ENCODE measurements at places on chromosomes 12 and 14.
A peak's percentile ranks its signal among the peaks of the same experiment; 100 is the strongest.

DNA sequence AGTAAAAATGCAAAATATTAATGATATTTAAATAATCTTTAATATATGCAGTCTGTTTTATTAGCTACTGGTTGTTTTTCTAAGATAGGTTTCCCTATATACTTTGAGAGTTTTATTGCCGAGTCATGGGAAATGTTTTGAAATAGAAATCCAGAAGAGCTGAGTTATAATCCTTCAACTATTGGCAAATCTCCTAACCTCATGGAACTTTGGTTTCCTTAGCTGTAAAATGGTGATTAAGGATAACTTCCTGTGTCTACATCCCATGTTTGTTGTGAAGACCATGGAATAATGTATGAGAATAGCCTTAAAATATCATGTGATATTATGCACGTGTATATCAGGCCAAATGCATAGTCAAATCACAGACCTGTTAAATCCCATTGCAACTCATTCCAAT lies 51.0 kb downstream of the UNC79 start:
- DNase-seq, result no peak

- no peak for DNase-seq
Observed at GRCh38 chr12:106039646-106040404, 98.9 kb downstream of the NUAK1 start.

DNA sequence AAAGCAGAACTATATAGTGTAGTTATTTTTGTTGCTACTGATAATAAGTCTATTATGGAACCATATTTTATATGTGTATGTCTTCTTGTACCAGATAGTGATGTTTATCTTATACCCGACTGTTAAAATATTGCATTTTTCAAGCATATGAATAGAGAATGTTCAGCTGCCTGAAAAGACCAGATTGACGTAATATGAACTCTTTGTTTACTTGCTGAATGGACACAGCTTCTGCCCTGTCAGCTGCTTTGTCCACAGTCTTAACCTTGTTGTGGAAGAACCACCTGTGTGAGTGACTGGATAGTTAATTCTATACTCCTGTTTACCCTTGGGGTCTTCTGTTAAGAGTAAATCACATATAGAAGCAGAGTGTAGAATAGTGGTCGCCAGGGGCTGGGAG lies 109.3 kb downstream of the LGR5 start:
- no peak for DNase-seq

GRCh38 chr12:121494093-121494787 lies 86.6 kb downstream of the KDM2B start:
- peak; percentile 74 for DNase-seq

DNA sequence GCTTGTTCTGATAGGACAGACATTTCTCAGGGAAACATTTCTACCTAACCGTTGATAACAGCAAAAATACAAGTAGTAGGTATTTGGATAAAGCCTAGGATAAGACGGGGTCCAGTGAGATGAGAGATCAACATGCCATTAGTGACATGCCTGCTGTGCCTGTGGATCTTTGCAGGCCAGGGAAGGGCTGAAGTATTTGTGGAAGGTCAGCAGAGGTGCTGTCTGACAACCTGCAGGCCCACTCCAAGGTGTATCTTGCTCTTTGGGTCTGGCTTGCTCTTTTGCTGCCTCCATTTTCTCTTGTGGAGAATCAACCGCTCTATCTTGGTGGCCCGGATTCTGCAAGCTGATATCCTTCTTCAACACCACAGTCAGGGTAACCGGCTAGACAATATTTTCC lies 46.7 kb downstream of the MSRB3 start:
- DNase-seq, result no peak

DNA sequence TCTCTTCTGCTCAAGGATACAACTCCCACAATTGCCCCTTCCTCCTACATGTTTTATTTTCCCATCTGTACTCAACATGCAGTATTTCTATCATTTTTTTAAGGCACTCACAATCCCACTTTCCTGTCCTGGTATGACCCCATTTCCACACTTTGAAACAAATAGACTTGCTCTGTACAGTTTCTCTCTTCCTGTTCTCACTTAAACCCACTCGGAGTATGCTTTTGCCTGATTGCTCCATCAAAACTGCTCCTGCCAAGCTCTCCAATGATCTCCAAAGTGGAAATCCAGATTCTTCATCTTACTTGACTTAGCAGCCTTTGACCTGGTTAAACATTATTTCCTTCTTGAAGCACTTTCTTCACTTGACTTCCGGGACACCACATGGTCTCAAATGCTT lies 384.5 kb downstream of the SEC23A start:
- DNase-seq, result no peak

DNA sequence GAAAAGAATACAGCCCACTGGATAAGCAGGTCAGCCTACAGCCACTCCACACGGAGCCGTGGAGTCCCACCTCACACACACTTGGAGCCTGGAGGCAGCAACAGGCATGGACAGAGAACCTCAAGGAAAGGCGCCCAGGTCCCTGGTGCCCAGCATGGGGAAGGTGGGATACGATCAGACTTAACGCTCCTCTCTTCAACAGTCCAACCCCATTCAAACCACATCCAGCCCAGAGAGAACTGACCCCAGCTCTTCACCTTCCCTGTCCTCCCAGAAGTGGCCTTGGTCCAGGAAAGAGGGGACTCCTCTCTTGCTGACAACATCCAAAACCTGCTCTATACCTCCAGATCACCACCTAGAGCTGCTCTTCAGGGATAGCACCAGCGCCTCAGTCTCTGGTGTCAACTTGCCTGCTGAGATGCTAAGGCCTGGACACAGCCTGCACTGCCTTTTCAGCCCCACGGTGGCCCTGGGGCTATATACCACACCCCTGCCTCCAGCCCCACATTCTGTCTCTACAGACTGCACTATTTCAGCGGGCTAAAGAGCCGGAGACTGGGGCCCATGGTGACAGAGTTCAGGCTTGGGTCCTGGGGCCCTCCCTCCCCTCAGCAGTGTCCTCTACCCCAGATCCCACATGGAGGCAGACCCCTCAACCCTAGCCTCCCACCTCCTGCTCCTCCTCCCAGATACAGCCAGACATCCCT lies 7.0 kb downstream of the ADCY6 start:
- no peak for DNase-seq

GRCh38 chr14:36652542-36653201 lies 9.0 kb upstream of the PAX9 start:
- no peak for DNase-seq

- DNase-seq, result no peak
Observed at GRCh38 chr14:98754343-98755020, 517.5 kb downstream of the BCL11B start.

- no peak for DNase-seq
Observed at GRCh38 chr12:720231-720941, 32.0 kb upstream of the WNK1 start.

- no peak for DNase-seq
Observed at GRCh38 chr14:25411781-25412757, 362.1 kb upstream of the STXBP6 start.

DNA sequence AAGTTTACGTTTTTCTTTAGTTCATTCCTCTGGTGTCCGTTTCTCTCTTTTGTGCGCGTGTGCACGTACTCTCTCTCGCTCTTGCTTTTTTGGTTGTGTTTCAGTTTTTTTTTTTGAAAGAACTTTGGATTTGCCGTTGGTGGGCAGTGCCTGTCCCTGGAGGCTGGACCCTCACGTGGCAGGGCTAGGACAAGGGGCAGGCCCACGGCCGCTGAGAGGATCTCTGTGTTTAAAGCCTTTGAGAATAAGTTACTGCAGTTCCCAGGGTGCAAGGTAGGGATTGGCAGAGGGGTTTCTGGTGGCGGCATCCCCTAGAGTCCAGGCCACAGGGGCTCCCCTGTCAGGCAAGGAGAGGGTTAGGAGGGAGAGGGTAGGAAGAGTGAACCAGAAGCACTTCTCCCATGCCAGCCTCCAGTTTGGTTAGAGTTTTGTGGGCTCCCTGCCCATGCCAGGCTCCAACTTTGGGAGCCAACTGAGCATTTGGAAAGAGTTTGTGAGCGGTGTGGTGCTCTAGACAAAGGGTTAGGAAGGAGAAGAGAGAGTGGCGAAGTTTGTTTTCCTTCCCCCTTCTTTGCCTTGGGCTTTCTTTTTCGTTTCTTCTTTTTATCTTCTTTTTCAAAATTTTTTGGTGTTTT lies 30.5 kb downstream of the ZFHX2 start:
- no peak for DNase-seq

- no peak for DNase-seq
Observed at GRCh38 chr14:55136241-55136640, 7.2 kb downstream of the LGALS3 start.

GRCh38 chr14:35438910-35439713 lies 34.6 kb upstream of the NFKBIA start:
- no peak for DNase-seq

- no peak for DNase-seq
Observed at GRCh38 chr12:117567644-117568216, 206.3 kb upstream of the NOS1 start.

- DNase-seq, result no peak
Observed at GRCh38 chr12:118680356-118680963, 300.9 kb upstream of the SRRM4 start.

DNA sequence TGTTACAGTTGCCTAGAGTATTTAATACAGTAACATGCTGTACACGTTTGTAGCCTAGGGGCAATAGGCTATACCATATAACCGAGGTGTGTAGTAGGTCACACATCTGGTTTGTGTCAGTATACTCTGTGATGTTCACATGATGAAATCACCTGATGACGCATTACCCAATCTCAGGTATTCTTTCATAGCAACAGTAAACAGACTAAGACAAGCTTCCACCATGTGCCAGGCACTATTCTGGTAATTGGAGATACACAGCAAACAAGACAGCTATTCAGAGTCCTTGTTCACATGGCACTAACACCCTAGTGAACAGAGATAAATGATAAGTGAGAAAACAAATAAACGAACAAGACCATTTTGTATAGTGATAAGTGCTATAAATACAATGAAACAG lies 3.8 kb upstream of the PDE3A start:
- no peak for DNase-seq

DNA sequence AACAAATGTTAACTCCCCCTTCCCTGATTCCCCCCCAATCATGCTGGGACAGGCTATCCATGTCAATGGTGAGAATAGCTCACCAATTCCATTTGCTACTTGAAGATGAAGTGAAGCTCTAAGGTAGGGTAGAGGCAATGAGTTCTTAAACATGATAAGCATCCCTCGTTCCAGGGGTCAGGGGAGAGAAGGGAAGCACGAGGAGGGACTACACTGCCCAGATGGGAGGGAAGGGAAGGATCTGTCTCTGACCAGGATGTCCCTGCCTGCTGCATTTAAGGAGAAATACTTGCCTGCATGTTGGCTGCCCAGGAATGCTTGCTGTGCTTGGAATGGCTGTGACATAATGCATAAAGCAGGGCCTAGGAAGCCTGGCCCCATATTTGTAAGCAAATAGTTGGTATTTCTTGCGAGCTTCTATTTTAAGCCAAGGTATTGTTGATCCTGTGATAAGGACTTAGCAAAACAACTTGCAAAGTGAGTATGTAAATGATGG lies 155.1 kb downstream of the CEP83 start:
- DNase-seq, result no peak

DNA sequence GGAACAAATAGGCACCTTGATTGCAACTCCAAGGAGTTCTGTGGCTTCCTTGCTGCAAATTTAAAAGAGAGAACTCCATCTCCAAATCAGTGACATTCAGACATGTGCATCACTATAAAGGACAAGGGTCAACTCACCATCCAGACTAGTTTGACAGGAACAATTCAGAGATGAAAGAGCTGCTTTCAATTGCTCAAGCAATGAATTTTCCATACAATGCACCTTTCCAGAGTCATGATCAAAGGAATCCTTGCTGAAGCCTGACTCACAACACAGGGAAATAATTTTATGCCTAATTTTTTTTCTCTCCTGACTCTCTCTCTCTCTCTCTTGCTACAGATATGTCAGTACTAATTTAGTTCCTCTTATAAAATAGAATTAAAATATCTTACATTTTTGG lies 380.5 kb upstream of the GARIN6 start:
- no peak for DNase-seq

- no peak for DNase-seq
Observed at GRCh38 chr12:104588047-104588920, 131.5 kb downstream of the CHST11 start.

DNA sequence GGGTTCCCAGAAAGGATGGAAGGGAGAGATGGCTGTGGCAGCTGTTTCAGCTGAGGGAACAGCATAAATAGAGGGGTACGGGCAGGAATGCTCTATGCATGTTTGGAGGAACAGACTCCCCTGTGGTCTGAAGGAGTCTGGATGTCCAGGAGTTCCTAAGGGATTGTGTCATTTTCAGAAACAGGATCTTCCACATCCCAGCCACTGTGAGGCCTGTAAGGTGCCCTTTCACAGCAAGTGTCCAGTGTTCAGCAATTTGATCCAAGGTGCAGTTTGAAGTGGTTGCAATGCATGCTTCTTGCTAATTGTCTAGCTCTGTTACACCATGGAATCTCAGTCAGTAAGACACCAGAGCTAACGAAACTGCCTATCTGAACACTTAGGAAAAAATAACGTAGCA lies 46.7 kb upstream of the TCL1A start:
- no peak for DNase-seq

GRCh38 chr14:103668117-103668516 lies 39.1 kb downstream of the KLC1 start:
- no peak for DNase-seq

DNA sequence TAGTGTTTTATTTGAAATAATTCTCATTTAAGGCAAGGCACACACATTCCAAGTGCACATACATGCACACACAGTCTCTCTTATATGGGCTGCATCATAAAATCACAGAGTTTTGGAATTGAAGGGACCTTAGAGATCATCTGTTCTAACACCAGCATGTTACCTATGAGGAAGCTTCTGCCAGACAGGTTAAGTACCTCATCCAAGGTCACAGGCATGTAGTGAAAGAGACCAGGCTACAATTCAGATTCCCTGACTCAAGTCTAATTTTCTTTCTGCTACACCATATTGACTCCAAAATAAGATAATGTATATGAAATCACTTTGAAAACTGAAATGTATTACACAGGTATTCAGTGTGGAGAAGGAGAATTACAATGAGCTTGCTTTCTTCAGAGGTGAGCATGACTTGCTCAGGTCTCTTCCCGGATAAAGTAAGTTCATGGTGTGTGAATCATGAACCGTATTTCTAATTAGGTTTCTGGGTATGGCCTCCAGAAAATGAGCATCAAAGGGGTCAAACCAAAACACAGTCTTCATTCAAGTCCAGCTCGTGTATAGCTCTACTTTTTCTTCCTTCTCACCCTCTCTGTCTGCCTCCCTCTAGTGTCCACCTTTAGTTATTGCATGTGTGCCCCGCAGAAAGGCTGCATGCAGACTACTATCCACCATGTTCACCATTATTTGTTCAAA lies 411.9 kb downstream of the FUT8 start:
- DNase-seq, result peak; percentile 71
